ENCODE measurements at places on chromosomes 7 and 10.

DNA sequence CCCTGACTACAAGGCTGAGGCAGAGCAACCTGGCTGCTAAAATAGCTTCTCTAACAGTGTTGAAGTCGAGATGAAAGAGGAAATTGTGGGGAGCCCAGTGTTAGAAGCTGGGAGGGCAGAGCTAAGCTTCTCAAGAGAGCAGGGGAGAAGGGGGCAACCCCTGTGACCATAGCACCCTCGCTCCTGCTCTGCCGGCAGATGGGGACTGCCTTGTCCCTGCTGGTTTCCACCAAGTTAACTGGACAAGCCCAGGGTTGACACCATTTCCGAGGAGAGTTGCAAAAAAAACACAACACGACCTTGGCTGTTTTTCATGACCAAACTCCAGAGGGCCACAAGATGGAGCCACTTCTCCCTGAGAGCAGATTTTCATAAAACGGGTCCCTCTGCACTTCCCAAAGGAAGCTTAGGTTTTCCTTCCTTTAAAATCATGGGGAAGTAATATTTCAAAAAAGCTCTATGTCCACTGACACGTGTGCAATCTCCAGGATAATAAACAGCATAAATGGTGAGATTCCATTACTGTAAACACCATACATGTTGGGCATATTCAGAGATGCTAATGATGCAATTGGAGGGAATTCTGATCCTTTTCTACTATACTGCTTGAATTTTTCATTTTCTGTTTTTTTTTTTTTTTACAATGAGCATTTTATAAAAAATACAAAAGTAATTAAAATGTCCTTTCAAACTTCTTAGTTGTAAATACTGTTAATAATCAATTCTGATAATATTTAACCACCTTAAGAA, 140.4 kb downstream of the PIP4K2A start:
- DNase-seq = no peak

GRCh38 chr10:3750854-3751253, 34.2 kb downstream of the KLF6 start:
- DNase-seq = no peak

DNA sequence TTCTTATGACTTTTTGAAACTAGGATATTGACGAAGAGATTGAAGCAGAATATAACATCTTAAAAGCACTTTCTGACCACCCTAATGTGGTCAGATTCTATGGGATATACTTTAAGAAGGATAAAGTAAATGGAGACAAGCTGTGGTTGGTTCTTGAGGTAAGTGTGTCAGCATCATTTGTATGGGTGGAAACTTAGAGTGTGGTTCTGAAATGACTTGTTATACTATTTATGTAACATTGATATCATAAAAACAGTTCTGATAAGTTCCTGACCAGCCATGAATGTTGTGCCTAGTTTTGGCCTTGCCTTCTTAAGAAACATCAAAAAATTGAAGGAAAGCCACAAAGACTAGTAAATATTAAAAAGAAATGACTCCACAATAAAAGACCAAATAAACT, 20.8 kb downstream of the MYO3A start:
- peak; percentile 27 for DNase-seq

- DNase-seq = peak; percentile 49
Observed at GRCh38 chr7:43108255-43109011, 4.0 kb upstream of the HECW1 start.

- no peak for DNase-seq
Observed at GRCh38 chr10:128258421-128258976, 132.3 kb upstream of the MKI67 start.
